ENCODE measurements at places on chromosomes 1 and 21.

DNA sequence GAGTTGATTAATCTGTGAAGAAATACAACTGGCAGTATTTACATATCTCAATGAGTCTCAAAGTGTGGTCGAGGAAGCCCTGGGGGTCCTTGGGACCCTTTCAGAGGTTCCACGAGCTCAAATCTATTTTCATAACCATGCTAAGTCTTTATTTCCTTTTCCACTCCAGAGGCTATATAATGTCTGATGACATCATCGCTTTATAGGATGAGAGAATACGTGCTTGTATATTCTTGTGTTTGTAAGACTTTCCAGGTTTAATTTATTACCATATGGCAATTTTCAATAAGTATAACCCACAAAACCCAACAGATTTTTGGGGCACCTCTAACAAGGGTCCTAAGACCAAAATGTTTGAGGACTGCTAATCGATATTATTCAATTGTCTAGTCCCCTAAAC, 1.4 kb upstream of the SLC19A2 start:
- no peak for DNase-seq
- peak overlapping the region; percentile 97 for H3K27ac ChIP-seq
- H3K27me3 ChIP-seq = no peaks in the 10 kb centered on the region

GRCh38 chr1:210233216-210233494, 559 bp downstream of the SERTAD4 start:
- H3K36me3 ChIP-seq = no peaks in the 10 kb centered on the region
- H3K4me3 ChIP-seq = peak overlapping the region; percentile 55
- H3K4me1 ChIP-seq = no peaks in the 10 kb centered on the region
- H3K27ac ChIP-seq = peak overlapping the region; percentile 72
- DNase-seq = no peak
- H3K27me3 ChIP-seq = no peaks in the 10 kb centered on the region

DNA sequence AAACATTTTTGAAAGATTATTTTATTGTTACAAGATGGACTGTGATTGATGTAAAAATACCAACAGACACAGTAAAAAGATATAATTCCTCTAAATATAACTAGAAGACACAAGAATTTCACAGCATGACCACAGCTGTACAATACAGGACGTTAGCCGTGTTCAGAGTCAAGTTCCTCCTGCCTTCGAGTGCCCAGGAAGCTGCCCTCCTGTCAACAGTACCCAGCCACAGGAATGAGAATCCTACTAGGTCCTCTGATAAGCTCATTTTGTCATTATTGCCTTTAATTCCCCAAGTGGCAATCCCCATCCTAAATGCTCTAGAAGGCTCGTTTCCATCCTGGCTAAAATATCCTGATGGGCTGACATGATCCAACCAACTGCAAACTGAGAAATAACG, 16.4 kb upstream of the CAPN2 start:
- H3K4me1 ChIP-seq = peaks cover 12% of the 10 kb centered on the region
- H3K27ac ChIP-seq = no peak overlapping the region
- H3K36me3 ChIP-seq = no peaks in the 10 kb centered on the region

DNA sequence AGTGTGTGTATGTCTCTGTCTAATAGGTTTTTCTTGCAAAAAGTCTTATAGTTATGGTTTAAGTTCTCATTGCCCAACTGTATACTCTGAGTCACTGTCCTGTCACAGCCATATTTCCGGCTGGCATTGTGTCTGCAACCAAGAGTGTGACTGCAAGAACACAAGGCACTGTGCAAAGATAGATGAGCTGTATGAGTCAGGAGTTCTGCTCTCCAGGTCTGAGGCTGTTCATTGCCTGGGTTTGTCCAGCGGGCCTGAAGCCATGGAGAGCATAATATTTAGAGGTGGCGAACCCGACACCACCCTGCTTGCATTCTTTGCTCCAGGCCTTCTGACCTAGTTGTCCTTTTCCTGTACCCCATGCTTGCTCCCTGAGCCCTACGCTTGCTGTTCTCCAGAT, 50.9 kb upstream of the CNIH3 start:
- no peaks in the 10 kb centered on the region for H3K36me3 ChIP-seq
- H3K4me3 ChIP-seq = no peak overlapping the region
- H3K4me1 ChIP-seq = peaks cover 39% of the 10 kb centered on the region
- peak overlapping the region; percentile 90 for H3K27ac ChIP-seq

GRCh38 chr1:27887215-27888021, 15.1 kb downstream of the THEMIS2 start:
- H3K4me1 ChIP-seq = no peaks in the 10 kb centered on the region
- no peak for DNase-seq
- no peak overlapping the region for H3K4me3 ChIP-seq
- no peak overlapping the region for H3K27ac ChIP-seq
- peaks cover 22% of the 10 kb centered on the region for H3K36me3 ChIP-seq

DNA sequence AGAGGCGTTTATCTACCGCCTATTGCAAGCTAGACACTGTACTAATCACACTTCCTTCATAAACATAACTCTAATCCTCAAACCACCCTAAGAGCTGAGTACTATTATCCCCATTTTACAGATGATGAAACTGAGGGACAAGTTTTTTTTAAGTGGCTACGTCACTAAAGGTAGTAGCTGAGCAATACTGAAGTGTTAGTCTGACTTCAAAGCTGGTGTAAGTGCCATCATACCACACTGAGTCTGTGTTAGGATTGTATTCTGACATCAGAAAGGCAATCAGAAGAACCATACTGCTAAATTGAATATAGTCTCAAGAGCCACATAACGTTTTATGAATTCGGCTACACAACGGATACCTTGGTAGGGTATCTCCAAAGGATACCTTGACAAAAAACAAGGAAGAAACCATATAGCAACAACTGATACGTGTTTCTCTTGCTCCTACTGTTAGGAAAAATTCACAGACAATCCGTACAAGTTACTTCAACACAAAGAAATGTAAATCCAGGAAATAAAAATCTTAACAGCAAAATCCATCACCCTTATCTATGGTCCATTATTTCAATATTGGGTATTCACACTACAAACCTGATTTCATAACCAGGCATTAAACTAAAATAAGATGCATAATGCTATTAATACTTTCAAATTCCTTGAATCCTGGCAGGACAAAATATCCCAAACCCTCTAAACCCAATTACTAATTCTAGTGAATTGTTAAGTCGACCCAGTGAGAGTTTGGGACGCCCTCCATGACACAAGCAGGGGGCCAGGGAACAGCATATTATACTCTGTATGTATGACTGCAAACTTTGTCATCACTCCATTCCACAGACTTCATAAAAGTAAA, 1.6 kb downstream of the TP53BP2 start:
- no peaks in the 10 kb centered on the region for H3K4me1 ChIP-seq
- H3K27me3 ChIP-seq = no peaks in the 10 kb centered on the region
- peak overlapping the region; percentile 88 for H3K4me3 ChIP-seq
- H3K36me3 ChIP-seq = no peaks in the 10 kb centered on the region
- DNase-seq = no peak
- peak overlapping the region; percentile 75 for H3K27ac ChIP-seq

- H3K36me3 ChIP-seq = peaks cover 6% of the 10 kb centered on the region
- no peak overlapping the region for H3K4me3 ChIP-seq
- no peak for DNase-seq
- peaks cover 12% of the 10 kb centered on the region for H3K4me1 ChIP-seq
- no peaks in the 10 kb centered on the region for H3K27me3 ChIP-seq
Measured at GRCh38 chr1:21762022-21762404, 20.9 kb downstream of the USP48 start.

Measured in RWPE2 (cell line).